Activated naive CD4-positive, alpha-beta T cell treated with anti-CD3 and anti-CD28 coated beads, Interleukin-2, amount 10 ng/mL, durations not matched to agents 5 hours and 36 hours (primary cell): ENCODE measurements at places on chromosomes 16 and 17. TPM values are rescaled to one million over a fixed set of nuclear protein-coding genes. Genes with fewer than 3 reads are reported as not detected.

BFAR gene
- total RNA-seq, result 60.3 TPM

TSR1 gene
- 25.8 TPM for total RNA-seq

SUZ12 gene
- 51.3 TPM for total RNA-seq

TEDC2 gene
- total RNA-seq, result 8.3 TPM

KRT32 gene
- total RNA-seq, result not detected

NT5M gene
- total RNA-seq, result 11.0 TPM

HS3ST3A1 gene
- total RNA-seq, result 1.8 TPM
